ENCODE measurements at places on chromosomes 4 and X.

GRCh38 chr4:3880615-3881120 is 114.5 kb downstream of the ADRA2C start:
- DNase-seq, result no peak

DNA sequence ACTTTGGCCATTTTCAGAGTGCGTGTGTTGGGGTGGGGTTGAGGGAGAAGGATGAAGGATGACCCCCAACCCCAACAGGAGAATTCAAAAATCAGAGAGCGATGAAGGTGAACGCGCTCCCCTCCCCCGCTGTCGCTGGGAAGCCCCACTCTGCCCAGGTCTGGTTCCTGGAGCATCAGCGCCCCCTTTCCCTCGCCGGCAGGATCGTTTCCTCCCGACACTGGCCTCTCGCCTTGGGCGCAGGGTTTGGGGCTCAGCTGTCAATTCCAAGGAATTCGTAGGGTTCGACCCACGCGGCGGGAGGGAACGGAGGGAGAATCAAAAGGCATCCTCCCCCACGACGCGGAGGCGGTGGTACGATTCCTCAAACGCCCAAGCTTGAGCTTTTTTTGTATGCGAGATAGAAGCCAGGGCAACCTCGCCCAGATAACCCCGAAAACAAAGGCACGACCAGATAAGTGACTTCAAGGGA is 1.0 kb upstream of the PDGFRA start:
- DNase-seq, result peak; percentile 68

DNA sequence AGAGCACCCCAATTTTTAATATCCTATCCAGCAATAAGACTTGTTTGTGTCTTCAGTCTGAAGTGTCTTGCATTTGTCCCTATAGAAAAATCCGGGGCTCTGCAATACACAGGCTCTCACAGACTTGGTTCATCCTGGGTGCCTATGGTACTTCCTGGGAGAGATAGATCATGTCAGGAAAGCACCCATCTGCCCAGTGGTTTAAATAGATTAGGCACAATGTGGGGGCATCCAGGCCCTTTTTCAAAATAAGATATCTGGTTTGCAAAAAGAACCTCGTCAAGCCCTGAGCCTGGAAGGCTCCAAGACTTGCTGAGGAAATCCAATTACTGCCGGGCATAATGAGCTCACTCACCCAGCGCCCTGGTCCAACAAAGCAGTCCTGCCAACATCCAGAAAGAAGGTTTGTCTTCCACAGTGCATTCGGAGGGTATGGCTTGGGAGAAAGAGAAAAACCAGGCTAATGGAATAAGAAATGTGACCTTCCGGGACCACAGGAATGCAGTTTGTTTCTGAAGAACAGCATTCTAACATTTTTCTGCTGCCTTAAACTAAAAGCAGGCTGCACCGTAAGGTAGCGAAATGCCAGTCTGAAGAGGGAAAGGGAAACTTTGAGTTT is 11.6 kb downstream of the JAKMIP1 start:
- no peak for DNase-seq

DNA sequence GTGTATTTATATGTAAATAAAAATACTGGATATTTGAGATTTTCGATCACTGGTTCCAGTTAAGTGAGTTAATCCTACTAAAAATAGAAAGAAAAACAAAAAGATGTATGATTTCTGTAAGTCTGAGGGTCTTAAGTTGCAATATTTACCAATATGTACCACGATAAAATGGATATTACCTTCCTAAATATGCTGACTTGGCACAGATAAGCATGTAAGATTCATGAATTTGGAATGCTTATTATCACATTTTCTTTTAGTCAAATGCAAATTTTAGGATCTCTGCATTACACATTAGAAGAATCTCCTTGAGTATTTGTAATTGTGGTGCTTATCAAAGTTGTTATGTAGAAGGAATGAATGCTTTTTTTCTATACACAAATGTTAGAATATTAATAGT is 1018.3 kb upstream of the GRID2 start:
- no peak for DNase-seq

- DNase-seq, result no peak
Observed at GRCh38 chrX:114272096-114272686, 311.7 kb upstream of the HTR2C start.

DNA sequence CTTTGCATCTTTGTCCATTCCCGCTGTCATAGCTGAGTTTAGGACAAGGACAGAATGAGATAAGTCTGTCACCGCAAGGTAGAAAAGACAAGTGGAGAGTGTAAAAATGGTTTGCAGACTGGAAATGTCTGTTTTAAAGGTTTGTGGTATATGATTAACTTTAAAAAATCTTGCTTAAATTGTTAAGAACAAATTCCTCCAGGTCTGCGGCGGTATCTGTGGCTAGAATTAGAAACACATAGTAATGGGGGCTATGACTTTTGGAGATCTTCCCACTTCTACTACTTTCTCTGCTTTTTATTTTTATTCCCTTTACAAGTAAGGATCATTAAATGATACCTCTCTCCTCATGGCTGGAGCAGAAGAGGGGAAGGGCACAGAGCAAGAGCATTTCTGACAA is 92.2 kb downstream of the MID1IP1 start:
- no peak for DNase-seq

DNA sequence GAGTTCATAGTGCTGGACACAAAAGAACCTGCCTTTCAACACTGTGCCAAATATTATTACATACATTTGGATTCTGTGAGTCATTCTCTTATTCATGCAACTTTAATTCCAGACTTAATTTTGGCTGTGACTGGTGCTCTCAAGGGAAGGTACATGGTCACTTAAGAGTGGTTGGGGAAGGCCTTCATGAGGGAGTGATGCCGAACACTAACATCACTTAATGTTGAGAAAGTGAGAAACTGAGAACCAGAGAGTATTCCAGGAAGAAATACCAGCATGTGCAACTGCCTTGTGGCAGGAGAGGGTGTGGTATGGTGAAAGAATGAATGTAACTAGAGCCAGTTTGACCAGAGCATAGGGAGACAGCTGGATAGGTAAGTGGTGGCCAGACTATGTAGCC is 41.5 kb upstream of the FHDC1 start:
- DNase-seq, result no peak

- no peak for DNase-seq
Observed at GRCh38 chr4:107432451-107432850, 287.6 kb downstream of the PAPSS1 start.

DNA sequence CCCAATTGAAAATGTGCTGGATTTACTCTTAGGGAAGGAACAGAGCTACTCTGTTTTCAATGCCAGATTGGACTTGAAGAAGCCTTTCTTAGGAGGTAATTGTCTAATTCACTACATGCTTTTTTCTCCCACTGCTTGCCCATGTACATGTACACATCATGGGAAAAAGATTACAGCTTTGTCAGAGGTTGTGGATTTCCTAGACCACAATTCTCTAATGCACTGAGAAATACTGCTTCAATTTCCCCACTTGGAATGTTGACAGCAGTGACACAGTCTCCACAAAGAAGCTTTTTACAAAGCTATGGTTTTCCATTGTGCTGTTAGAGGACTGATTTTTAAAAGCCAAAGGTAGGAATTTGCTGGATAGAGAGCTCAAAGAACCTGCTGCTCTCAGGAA is 19.5 kb downstream of the ZAR1 start:
- no peak for DNase-seq

GRCh38 chr4:84596826-84597225 is 13.9 kb downstream of the CDS1 start:
- DNase-seq, result no peak

DNA sequence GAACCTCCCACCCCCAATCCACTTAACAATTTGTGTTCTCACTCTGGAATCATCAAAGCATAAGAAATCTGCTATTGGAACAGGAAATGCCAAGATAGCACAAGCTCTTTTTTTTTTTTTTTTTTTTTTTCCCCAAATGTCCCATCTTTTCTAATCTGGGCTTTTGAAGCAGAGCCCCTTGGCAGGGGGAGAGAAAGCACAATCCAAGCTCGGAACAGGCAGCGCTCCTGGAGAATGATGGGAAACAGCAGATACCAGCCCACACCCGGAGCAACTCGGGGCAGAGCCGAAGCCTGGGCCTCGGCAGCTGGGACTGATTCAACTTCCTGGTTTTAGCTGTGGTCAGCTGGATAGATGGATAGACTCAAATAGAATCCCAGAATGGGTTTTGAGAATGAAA is 235.1 kb downstream of the QDPR start:
- DNase-seq, result no peak

DNA sequence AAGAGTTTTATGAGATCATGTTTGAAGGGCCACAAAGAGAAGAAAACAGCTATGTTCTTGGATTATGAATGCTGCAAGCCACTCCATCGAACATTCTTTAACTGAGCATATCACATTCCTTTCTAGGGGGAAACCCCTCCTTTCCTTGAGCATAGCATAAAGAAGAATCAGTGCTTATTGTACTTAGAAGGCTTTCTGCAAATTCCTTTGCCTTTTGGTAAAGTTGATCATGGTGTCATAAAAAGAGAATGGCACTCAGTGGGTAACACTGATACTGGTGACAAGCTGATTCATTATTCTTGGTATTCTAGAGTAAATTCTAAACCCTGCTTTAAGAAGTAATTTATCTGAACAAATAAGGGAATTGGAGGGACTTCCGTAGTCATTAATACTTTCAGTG is 88.5 kb upstream of the GPR34 start:
- peak; percentile 3 for DNase-seq

DNA sequence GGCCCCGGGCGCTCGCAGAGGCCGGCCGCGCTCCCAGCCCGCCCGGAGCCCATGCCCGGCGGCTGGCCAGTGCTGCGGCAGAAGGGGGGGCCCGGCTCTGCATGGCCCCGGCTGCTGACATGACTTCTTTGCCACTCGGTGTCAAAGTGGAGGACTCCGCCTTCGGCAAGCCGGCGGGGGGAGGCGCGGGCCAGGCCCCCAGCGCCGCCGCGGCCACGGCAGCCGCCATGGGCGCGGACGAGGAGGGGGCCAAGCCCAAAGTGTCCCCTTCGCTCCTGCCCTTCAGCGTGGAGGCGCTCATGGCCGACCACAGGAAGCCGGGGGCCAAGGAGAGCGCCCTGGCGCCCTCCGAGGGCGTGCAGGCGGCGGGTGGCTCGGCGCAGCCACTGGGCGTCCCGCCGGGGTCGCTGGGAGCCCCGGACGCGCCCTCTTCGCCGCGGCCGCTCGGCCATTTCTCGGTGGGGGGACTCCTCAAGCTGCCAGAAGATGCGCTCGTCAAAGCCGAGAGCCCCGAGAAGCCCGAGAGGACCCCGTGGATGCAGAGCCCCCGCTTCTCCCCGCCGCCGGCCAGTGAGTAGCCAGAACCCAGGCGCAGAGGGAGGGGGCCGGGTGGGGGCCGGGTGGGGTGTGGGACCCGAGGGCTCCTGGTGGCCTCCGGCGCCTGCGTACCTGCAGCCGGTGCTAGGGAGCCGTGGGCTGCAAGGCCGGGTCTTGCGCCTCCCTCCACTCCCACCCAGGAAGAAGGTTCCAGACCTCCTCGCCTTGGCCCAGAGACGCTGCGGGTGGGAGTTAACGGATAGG is 534 bp downstream of the MSX1 start:
- DNase-seq, result no peak
